ENCODE measurements at places on chromosomes 6 and 20.

DNA sequence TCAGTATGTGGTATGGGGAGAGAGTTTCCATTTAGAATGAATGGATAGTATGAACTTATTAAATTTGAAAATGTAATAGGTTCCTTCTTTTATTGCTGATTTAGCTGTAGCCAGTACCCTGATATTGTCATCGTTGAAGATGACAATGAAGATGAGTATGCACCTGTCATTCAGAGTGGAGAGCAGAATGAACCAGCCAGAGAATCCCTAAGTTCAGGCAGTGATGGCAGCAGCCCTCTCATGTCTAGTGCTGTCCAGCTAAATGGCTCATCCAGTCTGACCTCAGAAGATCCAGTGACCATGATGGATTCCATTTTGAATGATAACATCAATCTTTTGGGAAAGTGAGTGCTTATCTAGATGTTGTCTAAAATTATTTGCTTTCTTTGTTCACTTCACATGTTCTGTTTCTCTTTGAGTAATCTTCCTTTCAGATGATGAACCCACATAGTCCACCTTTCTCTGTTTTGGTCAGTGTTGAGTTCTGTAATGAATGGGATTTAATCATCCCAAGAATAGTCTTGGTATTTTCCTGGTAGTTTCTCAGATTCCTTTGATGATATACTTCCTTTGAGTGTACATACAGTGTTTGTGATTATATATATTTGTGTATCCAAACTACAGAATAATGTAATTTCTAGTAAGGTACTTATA lies 23.3 kb downstream of the HSF2 start:
- no peak for DNase-seq

- no peak for DNase-seq
Measured at GRCh38 chr6:36506611-36507010, 40.7 kb downstream of the STK38 start.

DNA sequence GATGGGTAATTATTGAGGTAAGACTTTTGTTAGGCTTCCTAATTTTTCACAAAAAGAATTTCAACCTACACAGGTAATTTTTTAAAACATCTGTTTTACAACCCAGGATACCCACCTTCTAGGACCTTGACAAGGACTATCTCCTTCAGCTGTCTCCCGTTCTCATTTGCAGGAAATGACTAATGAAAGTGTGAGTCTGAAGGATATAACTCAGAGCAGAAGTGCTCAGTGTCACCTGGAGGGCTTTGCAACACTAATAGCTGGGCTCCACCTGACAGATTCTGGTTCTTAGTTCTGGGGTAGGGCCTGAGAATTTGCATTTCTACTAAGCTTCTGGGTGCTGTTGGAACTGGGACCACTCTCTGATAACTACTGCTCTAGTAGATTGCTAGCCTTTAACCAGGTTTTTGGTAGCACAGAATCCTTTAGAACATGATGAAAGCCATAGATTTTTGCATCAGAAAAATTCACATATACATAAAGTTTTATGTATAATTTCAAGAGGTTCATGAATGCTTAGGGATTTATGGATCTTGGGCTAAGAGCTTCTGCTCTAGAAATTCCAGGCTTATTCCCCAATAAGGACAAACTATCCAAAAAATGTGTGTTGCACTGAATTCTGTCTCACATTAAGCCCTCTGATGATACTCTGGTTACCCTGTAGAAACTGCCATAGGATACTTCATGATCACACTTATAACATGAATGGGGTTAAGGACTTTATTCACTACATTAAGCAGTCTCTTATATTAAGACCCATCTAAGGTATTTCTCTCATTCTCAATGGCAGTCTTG lies 30.3 kb downstream of the AK9 start:
- DNase-seq: no peak

DNA sequence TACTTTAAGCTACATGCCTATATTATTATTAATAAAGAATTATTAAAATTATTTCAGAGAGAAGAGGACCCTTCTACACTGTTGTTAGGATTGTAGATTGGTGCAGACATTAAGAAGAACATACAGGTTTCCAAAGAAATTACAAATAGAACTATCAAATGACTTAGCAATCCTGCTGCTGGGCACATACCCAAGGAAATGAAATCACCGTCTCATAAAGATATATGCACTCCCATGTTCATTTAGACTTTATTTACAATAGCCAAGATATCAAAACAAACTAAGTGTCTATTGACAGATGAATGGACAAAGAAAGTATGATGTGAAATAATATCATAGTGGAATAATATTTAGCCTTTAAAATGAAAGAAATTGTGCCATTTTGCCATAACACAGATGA lies 687.7 kb upstream of the POU3F2 start:
- no peak for DNase-seq

DNA sequence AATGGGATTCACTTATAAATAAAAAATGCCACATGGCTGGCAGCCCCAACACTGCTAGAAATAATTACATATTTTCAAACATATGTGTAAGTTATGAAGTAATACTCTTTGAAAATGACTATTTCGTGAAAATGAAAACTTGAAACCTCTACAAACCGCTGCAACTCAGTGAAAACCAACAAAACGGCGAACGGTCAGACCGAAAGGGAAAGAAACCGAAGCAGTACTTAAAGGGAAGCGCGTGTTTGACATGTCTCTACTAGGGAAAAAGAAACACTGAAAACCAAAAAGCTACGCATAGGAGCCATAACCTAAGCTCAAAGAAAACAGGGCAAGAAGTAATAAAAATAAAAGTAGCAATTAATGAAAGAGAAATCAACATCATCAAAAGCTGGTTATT lies 121.0 kb upstream of the GGTLC1 start:
- no peak for DNase-seq

All from DMS153 (cell line).